ENCODE measurements at places on chromosomes 2 and 18. TPM values are rescaled to one million over a fixed set of nuclear protein-coding genes. Genes with fewer than 3 reads are reported as not detected.

Gene NOSTRIN
- total RNA-seq = 45.3 TPM

Gene RGPD4
- total RNA-seq = 0.33 TPM

Gene RAB6C
- total RNA-seq = 0.36 TPM

Gene RHBDD1
- 35.6 TPM for total RNA-seq

Gene UGT1A5
- total RNA-seq = not detected

Gene DSC3
- 2.3 TPM for total RNA-seq
